ENCODE measurements at places on chromosomes 1 and 21.

GRCh38 chr1:7050751-7051665 lies 265.8 kb downstream of the CAMTA1 start:
- no peak for DNase-seq

DNA sequence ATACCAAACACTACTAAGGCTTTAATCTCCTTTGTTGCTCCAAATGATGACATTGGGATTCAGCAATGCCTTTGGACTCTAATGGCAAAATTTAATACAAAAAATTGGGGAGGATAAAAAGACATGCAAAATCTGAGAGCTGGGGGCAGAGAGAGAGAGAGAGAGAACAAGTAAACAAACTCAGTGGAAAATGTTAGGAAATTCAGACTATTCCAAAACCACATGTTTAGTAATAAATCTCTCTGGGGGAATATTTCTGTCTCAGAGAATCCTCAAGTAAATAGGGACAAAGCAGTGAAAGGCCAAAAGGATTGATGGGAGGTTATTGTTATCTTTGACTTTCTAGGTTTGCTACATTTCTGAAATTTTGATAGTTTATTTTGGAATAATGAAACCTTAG lies 65.7 kb downstream of the PLA2G4A start:
- no peak for DNase-seq

DNA sequence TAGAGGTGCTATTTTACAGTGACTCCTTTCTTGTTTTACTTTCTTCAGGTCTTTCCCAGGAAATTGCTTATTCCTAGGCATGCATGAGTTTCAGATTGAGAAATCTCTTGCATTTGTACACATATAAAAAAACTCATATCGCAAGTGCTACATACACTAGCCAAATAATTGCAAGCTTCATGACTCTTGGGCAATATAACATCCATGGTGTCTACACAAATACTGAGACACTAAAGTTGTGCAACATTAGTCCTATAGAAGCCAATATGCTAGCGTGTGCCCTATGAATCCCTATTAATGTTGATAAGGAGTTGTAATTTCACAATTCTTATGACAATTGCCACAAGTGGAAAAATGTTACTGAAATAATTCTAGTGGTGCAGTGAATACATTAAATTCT lies 591.0 kb downstream of the ADGRL2 start:
- DNase-seq = no peak

DNA sequence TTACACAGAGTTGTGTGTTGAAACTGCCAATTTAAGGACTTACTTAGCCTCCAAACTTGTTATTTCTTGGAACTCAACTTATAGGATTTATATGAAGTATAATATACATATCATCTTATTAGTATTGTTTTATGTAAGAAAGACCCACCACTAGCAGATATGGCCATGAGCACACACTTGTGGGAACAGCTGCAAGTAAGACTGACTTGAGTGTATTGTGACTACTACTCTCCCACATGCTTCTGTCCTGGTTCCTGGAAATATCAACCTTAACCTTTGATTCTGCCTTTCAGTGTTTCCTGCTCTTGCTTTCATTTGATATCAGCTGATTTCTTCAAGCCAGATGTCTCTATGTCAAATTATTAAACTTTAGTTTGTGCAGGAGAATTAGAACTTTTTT lies 175.3 kb downstream of the MAGI3 start:
- DNase-seq = no peak

DNA sequence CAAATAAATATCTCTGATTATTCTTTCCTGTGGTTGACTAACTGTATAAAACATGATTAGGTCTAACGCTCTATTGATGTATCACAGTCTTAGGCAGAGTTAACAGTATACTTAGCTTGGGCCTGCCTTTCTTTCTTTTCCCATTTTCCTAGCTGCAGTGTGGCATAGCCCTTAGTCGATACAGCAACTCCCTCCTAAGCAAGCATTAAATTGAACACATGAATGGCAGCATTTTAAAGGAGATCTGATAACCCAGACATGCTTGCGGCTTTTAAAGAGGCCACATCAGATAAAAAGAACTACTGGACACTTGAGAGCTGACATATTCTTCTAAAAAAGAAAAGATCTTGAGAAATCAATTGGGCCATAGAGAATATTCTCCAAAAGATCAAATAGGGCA lies 312.0 kb upstream of the TMPRSS15 start:
- no peak for DNase-seq

DNA sequence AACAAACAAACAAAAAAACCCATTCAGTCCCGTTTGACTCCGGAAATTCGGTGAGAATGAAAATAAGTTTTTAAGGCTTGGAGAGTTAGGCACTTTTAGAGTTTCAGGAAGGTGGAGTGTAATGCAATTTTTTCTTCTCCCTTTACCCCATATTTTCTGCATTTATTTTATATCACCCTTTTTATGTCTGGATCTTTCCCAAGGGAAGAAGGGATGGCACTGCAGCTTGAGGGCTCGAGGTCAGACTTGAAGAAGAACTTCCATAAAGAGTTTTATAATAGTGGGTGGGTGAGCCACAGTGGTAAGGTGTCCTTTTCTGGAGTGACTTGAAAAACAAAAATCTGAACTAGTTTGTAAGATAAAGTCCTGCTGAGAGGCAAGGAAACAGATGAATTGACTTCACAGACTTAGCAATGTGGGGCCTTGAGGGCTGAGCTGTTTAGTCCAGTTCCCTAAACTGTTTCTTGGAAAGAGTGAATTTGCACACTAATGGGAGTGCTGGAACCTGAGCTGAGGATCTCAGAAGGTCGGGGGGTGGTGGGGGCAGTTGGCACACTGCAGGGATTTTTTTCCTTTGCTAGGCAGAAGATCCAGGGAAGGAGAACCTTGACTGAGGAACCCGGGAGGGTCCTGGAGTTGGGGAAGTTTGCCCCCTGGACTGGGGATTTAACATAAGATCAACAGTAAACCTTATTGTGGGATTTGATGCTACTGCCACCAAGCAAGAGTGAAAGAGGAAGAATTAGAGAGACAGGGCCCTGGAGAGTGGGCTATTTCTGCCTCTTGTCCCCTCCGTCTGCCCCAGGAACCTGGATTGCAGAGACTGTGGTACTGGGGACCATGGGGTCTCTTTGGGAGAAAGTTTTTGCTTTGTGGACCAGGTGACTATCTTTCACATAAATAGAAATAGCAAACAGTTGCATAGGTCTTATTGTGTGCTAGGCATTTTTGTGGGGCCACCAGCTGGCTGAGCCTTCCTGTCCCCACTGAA lies 1.8 kb upstream of the MEX3A start:
- no peak for DNase-seq

DNA sequence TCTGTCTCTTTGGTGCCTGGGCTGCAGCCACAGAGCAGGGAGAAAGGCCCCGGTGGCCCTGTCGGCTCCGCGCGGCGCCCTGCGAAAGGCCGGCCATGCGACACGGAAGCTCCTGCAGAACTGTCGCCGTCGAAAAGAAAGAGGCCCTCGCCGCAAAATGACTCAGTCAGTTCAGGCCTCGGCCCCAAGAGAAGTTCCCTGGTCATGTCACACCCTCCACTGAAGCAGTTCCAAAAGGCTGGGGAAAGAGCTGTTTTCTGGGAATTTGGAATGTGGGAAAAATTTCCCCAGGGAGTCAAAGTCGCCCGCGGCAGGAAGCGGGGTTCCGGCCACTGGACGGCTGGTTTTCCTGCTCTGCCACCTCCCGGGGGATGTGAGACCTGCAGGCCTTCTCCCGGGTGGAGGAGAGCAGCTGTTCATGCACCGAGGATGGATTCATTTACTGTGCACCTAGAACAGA lies 115.8 kb upstream of the ZNF678 start:
- DNase-seq = no peak

- DNase-seq = no peak
Observed at GRCh38 chr1:59779949-59780348, 34.8 kb upstream of the HOOK1 start.

DNA sequence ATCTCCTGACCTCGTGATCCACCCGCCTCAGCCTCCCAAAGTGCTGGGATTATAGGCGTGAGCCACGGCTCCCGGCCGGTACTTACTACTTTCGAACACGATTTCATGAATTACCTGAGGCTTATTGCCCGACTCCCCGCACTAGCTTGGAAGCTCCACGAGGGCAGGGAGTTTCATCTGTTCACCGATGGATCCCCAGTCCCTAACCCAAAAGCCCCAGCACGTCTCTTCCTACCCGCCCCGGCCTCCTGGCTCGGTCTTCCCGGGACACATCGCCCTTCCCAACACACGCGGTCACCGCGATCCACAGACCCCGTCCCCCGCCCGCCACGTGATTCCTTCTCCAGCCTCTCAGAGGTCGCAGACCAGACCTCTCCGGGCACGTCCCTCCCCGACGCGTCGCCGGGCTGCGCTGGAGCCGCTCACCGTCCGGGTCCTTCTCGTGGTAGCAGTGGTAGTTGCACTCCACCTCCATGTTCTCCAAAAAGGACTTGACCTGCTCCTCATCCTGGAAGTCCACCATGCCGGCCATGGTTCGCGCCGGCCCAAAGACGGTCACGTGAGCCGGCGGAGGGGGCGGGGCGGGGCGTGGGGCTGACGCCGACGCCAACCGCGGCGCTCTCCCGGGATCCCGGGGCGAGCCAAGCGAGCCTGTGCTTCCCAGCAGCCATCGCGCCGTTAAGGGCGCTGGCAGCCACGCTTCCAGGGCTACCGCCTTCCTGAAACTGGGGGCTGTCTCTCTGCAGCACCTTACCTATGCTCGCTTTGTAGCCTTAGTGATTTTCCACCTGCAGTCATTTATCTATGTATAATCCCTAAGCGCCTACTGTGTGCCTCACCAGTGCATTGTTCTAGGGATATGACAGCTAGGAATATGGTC lies at the start of gene COA7:
COA7 (minus strand) TSS at position 553 of the 880 bp plus-strand sequence; CDS start at position 532, 21 bp downstream.
- no peak for DNase-seq

- DNase-seq = no peak
Observed at GRCh38 chr1:117286145-117286544, 75.4 kb upstream of the VTCN1 start.

GRCh38 chr1:30664103-30664755 lies 59.2 kb downstream of the MATN1 start:
- DNase-seq = no peak

- DNase-seq = no peak
Observed at GRCh38 chr1:78222225-78222959, 176.6 kb downstream of the GIPC2 start.

DNA sequence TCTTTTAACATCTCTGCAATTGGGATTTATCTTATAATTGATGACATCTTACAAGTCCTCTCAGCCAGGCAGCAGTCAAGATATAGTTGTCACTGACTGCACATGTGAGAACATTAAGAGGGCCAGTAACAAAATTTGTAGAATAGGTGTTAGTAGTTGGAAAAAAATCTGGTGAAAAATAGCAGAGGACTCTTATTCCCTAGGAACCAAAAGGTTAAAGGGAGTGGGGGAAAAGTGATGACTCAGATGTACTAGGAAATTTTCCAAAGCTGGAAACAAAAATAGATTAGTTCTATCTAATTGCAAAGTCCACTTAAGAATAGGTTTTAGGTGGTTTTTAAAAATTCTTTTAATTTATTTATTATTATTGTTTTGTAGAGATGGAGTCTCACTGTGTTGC lies 3.6 kb downstream of the NUP210L start:
- no peak for DNase-seq

- DNase-seq = no peak
Observed at GRCh38 chr1:64121766-64122385, 81.5 kb upstream of the UBE2U start.

DNA sequence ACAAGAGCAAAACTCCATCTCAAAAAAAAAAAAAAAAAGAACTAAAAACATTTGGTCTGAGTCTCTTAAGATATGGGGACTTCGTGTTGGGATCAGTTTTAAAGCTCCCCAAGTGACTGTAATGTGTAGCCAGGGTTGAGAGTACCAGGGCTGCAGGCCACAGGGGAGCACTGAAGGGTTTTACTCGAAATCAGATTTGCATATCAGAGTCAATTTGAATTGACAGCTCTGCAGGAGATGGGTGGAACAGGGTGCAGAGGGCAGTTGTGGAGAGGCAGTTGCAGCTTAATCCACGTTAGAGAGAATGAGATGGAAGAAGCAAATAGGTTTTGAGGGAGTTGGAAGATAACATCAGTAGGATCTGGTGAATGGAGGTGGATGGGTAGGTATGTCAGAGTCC lies 20.6 kb upstream of the ELOA start:
- no peak for DNase-seq

DNA sequence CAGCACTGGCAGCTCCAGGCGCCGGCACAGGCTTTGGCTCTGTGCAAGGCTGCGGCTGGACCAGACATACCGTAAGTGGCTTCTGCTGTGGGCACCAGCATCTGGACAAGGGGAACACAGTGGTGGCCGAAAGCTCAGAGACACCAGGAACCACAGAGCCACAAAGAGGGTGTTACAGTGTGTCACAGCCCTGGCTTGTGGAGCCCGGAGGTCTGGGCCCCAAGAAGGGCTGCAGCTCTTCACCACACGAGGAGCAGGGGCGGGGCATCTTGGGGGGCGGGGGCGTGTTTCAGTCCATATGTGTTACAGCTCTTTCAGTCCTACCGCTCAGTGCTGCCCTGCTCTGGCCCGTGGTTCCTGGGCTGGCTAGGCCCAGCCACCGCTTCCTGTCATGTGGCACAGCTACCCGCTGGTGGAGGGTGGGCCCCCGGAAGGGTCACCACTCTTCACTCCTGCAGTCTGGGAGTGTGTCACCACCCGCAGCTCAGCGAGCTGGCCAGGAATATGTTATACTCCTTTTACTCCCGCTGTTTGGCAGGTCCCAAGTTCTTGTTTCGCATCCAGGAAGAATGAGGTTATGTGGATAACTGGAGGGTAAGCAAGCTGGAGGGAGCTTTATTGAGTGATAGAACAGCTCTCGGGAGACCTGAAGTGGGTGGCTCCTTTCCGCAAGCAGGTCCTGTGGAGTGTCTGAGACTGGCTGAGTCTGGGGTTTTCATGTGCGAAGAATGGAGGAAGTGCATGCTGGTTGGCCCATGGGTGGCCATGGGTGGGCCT lies 3.3 kb upstream of the LSM10 start:
- no peak for DNase-seq

DNA sequence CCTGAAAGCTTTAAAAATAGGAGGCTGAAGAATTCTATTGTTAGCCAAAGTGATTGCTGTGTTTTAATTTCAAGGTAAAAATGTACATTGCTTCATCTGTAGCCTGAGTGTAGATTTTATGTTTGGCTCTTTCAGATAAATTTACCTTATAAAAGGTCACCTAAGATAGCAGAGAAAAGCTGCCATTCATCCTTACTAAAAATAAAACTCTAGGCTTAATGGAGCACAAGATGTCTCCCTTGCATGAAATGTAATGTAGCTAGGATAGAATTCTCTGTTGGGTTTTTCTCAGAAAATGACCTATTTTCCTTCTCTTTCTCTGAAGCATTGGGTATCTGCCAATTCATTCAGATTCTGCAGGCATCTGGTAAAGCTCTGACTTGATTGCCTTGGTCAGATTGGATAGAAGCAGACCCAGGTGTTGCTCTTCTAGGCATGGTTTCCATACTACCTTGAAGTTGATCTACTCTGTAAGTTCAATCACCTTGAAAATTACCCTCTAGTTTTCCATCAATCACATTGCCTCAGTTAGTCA lies 176.6 kb upstream of the GORAB start:
- DNase-seq = no peak

- DNase-seq = no peak
Observed at GRCh38 chr1:55378582-55378981, 163.4 kb upstream of the USP24 start.
